ENCODE measurements at places on chromosomes 6 and 20.

- DNase-seq = no peak
Observed at GRCh38 chr6:53766930-53767329, 27.9 kb upstream of the LRRC1 start.

DNA sequence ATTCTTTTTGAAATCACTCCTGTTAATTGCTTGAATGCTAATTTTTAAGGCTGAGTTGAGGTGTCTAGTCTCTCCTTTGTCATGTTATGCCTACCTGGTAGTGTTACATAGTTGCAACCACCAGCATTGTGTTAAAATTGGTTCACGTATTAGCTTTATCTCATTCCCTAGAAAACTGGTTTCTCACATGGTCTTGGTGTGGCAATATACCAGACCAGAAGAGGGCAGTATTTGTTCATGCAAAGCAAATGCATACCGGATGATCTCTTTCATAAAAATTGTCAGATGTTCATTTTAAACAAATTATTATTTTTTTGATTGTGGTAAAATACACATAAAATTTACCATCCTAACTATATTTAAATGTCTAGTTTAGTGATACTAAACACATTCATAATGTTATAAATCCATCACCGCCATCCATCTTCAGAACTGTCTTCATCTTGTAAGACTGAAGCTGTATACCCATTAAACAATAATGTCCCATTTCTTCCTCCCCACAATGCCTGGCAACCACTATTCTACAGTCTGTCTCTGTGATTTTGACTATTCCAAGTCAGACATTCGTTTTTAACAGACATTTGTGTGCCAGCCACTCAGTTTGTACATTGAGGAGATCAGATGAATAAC, 92.8 kb downstream of the ATRN start:
- no peak for DNase-seq

GRCh38 chr20:41889844-41890224, 271.7 kb upstream of the CHD6 start:
- DNase-seq = no peak

DNA sequence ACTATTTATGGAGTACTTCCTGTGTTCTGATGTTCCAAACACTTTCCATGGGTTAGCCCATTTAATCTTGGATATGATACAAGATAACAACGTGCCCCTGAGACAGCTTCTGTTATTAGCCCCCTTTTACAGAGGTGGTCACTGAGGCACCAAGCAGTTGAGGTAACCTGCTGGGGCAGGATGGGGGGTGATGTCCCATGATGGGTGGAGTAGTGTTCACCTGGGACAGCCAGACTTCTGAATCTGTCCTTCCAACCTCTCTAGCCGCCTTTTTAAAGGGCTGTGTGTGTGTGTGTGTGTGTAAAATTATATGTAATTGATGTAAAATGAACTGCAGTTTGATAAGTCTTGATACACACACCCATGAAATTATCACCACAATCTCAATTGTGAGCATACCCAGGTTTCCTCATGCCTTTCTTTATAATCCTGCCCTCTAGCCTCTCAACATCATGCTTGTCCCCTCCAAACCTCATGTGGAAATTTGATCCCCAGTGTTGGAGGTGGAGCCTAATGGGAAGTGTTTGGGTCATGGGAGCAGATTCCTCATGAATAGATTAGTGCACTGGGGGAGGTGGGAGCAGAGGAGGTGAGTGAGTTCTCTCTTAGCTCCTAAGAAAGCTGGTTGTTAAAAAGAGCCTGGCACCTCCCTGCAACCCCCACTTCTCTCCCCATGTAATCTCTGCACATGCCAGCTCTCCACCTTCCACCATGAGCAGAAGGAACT, 39.2 kb downstream of the PLAGL2 start:
- DNase-seq = no peak

DNA sequence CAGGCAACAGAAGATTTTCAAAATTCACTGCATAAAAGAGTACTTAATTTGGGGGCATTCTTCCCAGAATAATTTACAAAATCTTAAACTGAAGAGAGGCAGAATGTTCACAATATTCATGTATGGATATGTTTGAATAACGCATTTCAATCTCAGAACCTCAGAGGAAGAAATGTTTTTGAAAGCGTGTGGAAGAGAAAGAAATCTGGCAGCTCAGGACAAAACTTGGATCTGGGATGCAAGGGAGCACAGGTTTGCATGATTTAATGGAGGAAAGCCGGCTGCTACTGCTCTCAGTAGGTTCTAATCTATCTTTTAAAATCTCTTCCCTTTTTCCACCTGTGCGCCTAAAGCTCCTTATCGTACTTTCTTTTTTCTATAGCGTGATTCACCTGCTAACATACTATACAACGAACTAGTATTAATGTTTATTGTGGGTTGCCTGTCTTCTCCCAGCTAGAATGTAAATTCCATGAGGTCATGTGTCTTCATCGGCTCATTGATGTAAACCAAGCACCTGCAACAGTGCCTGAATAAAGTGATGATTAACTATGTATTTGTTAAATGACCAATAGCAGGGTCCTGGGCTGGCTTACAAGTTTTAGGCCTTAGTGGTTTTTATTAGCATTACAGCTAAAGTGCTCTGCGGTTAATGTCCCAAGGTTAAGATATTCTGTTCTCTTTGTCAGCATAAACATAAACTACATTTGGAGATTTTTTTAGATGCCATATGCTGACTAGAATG, 15.3 kb downstream of the PRL start:
- DNase-seq = no peak

- DNase-seq = no peak
Observed at GRCh38 chr20:32914031-32914430, 55.3 kb downstream of the EFCAB8 start.

DNA sequence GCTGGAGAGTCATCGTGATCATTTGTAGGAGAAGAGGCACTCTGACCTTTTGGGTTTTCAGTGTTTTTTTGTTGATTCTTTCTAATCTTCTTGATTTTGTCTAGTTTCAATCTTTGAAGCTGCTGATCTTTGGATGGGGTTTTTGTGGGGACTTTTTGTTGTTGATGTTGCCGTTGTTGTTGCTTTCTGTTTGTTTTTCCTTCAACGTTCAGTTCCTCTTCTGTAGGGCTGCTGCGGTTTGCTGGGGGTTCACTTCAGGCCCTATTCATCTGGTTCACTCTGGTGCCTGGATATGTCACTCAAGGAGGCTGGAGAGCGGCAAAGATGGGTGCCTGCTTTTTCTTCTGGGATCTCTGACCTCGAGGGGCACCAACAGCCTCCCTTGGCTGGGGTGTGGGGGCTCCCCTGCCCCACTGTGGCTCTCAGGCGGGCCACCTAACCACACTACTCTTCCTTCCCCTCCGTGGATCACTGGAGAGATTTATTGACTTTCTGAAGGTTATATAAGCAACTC, 21.5 kb upstream of the TMEM244 start:
- DNase-seq = no peak

DNA sequence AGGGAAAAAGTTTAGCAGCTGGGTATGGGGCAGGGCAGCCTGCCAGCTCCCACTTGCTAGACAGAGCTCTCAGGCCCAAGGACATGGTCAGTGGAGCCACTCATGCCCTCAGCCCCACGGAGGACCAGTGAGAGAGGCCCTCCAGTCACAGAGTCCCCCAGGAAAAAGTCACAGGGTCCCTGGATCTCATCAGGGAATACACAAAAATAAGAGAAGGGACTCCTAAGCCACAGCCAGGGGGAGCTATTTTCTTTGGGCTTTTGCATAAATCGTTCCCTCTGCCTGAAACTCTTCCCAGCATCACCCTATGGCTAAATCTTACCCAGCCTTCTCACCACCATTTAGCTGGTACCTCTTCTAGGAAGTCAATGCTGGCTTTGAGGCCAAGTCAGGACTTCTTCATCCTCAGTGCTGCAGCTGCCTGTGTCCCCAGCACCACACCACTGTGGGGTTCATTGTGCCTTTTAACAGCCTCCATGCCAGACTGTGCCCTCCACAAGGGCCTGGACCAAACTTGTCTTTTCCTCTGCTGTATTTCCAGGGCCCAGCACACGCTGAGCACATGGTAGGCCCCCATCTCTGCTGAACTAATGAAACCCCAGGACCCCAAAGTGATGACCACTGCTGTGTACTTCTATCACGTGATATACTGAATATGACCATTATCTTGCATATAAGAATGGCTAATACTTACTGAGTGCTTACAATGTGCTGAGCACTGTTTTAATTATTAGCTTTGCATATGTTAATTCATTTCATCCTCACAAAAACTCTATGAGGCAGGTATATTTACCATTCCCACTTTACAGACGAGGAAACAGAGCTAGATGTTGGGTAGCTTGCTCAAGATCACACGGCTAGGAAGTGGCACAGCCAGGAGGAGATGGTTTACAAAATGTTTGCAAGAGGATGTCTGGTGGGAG, 2.0 kb downstream of the ZNF335 start:
- DNase-seq = no peak

GRCh38 chr6:168147205-168147738, 68.3 kb upstream of the FRMD1 start:
- no peak for DNase-seq

GRCh38 chr6:394641-395289, 3.2 kb downstream of the IRF4 start:
- DNase-seq = no peak

DNA sequence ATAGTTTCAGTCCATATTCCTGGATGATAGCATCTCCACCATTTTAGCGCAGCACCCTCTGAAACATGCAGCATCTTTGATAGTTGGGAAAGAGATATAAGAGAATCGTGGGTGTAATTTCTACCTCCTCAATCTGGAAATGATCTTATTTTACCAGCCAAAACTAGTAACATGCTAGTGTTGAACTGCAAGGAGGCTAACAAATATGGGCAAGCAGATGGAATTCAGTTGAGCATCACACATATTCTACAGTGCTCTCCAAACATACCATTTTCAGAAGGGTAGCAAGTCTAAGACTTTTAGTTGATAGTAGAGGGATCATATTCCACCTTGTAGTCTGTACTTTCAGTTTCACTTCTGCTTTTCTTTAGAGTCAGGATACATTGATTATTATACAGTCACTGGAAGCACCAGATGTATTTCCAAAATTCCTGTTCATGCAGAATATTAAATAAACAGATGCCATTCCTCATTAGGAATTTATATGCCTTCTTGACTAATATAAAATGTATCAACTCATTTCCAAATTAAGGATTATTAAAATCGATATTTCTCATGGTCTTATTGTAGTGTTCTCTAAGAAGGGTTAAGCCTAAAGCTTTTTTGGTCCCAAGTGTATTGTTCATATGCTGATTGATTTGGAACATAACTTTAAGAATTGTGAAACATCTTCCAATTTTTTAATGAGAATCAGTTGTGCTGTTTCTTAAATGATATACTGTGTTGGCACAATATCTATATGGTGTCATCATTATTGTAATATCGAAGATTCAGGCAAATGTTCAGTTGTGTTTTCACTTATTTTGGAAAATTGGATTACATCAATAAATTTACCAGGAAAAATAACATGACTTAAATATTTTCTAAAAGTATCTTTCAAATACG, 362.0 kb downstream of the CENPW start:
- no peak for DNase-seq

DNA sequence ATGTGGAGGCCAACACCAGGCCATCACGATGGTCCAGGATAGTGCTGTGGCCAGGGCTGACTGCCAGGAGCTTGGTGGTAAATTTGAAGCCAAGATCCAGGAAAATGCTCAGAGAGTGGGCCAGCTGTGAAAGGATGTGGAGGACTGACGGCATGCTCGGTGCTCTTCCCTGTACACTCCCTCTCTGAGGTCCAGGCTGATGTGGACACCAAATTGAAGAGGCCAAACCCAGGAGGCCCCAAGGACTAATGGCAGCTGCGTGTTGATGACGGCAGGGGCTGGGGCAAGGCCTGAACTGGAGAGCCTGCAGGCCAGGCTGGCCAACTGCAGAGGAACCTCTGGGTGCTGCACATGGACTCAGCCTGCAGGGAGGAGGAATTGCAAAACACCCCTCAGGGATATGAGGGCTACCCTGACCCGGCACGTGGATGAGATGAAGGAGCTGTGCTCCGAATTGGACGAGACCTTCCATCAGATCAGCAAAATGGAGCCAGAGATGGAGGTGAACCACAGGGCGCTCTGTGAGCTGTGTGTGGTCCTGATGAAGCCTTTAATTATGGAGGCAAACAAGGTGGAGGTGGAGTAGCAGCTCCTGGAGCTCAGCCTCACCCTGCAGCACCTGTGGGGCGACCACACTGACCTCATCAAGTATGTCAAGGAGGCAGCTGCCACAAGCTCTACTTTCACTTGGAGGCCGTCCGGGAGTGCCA, 6.9 kb upstream of the RAET1E start:
- DNase-seq = no peak

DNA sequence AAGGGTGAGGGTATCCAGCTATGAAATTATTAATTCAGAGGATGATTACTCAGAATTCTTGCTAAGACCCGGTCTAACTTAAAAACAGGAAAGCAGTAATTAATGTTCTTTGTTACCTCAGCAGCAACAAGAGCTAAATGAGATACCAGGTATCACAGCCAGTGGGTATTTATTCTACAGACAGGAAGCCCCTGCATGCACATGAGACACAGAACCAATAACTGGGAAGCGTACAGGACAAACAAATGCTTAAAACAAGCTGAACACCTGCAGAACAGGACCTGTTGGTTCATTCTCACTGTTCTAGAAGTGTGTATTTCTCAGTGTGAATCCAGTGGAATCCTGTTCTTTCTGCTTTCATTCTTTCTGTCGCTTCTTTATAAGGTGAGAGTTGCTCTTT, 30.9 kb downstream of the SCML4 start:
- no peak for DNase-seq

DNA sequence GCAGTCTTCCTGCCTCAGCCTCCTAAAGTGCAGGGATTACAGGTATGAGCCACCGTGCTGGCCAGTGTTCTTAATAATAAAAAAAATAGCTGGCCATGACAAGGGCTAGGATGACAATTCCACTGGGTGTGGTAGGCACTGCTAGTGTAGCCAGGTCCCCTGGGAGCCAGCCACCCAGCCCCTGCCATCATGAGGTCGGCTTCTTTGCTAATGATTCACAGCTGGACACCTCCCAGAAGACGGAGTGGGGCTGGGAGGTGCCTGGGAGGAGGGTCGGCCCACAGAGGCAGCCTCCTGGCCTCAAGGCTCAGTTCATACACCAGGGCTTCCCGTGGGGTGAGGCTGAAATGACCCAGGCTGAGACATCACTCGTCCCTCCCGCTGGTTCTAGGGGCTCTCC, 230.4 kb downstream of the TAF4 start:
- DNase-seq = no peak

GRCh38 chr6:170095273-170095981, 195.5 kb downstream of the DLL1 start:
- no peak for DNase-seq

GRCh38 chr20:12207875-12208274, 290.2 kb downstream of the BTBD3 start:
- DNase-seq = no peak

Measured in cortex of kidney (tissue), 1 donor.